ENCODE measurements at places on chromosomes 16 and 17.
A peak's percentile ranks its signal among the peaks of the same experiment; 100 is the strongest.

DNA sequence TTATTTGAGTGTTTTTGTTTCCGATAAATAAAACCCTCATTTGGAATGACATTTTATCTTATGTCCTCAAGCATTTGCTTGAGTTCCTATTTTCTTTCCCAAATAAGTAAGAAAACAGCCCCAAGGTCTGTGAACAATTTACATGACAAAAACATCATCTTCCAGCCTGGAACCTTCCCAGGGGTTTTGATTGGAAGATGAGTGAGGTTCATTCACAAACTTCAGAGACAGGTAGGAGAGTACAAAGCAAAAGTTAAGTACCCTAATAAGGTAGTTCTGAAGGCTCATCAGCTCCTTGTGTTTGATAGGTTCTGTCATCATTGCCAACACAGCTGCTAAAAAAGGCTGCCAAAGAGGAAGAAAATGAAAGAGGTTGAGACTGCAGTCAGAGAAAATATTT is 772.8 kb downstream of the CDH8 start:
- DNase-seq, result no peak

DNA sequence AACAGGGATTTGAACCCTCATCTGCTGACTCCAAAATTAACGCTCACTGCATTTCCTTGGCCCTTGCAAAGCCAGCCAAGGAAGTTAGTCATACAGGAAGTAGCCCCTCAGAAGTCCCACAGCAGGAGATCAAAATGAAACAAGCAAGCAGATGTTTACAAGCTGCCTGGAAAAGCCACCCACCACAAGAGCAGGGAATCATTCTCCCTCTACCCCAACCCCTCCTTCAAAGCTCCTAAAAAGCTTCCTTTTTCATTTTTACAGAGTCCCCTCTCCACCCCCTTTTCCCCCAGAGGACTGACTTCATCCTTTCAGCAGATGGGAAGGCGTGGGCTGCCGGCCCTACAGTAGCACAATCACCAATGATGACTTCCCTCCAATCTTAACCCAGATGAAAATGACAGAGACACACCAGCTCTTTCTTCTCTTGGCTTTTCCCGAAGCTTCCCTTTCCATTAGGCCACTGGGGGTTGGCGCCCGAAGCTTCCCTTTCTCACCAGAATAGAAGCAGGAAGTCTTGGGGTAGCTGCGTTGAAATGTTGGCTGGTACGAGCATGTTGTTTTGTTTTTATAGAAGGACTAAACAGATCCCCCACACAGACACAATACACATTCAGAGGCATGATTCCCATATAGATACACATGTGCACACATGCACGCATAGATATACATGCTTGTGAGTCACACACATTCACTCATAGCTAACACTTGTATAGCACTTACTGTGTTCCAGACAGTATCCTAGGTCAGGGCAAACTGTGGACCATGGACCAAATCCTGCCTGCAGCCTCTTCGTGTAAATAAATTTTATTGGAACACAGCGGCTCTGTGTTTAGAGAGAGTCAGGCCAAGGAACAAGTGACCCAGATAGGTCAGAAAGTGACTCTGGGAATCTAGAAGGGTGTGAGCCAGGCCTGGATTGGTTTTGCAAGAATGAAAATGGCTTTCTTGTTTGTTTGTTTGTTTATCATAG is 17.4 kb downstream of the ITPRIPL2 start:
- DNase-seq, result no peak

DNA sequence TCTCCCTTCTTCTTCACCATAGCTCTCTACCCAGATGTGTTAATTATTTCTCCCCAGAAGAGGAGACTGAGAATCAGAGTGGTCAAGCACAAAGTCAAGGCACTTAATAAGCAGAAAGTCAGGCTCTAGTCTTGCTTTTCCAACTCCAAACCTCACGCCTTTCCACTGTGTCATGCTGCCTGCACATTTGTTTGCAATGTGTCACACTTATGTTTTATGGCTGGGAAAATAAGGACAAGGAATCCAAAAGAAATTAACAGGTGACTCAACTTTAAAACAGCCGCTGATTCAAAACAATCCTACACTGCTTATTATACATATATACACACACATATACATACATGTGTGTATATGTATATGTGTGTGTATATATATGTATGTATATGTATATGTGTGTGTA is 255.7 kb upstream of the DYNLRB2 start:
- no peak for DNase-seq

DNA sequence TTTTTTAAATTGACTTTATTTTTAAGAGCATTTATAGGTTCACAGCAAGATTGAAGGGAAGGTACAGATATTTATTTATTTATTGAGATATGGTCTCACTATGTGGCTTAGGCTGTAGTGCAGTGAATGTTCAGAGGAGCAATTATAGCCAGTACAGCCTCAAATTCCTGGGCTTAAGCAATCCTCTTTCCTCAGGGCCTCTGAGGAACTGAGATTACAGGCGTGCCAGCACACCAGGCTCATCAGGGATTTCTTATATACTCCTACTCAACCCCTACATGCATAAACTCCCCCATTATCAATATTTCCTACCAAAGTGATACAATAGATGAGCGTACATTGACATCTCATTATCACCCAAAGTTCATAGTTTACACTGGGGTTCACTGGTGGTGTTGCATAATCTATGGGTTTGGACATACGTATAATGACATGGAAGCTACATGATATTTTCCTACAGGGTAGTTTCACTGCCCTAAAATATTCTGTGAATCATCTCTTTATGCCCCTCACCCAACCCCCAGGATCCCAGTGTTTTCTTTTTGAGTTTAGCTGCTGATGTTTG is 33.5 kb downstream of the HS3ST3B1 start:
- DNase-seq, result no peak

DNA sequence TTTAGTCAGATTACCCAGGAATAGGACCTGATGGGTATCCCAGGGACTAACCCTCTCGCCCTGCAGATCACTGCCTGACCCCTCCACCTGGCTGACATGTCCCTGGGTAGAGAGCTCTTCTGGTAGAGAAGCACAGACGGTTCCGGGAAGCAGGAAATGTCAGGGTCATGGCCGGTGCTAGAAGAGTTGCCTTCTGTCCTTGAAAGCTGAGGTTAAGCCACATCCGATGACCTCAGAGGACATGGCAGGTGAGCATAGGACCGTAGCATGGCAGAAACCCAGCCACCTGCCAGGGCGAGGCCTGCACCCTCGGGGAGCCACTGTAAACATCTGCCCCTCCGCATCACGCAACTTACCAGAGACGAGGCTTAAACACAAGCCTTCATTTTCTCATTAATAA is 483.7 kb downstream of the SOX9 start:
- no peak for DNase-seq

DNA sequence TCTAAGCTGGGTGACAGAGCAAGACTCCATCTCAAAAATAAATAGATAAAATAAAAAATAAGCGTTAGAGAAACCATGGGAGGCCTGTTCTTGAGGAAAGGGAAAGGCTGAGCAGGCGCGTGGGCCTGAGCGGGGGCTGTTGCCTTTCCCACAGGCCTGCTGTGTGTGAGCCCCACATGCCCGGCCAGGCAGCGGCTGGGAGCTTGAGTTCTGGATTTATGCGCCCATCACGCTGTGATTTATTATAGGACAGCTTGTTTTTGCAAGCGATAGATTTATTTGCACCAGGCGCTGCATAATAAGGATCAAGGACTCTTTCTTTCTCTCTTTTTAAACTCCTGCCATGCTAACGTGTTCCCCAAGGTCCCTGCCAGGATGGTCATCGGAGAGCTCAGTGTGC is 14.8 kb upstream of the WFDC1 start:
- DNase-seq, result no peak

DNA sequence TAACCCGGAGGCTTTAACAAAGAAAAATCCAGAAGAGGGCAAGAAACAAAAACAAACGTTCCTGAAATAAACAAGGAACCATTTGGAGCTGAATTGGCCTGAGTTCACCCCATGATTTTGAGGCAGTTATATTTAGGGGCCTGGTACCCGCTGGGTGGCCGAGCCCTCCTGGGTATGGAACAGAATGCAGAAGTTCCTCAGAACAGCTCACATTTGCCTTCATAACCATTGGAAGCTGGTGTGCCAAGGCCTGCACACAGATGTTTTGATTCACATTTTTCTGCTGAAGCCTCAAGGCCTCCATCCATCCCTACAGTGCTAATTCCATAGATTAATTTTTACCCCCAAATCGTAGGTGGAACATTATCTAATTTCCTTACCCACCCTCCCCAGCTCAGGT is 3.3 kb upstream of the ZFHX3 start:
- no peak for DNase-seq

DNA sequence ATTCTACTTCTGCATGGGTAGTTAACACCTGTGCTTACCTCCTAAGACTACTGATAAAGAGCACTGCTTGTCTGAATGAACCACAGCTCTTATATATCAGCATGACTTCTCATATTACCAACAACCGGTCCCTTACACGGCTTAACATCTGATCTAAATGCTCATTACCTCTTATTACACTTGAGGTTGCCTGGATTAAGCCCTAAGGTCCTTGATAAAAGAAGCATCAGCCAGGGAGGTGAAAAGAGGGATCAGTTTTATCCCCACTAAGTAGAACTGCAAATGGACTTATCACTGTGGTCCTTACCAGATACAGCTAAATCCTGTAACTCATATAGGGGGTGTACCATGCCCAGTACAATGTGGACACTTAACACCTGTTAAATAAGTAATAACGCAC is 8.2 kb upstream of the RSKR start:
- no peak for DNase-seq

DNA sequence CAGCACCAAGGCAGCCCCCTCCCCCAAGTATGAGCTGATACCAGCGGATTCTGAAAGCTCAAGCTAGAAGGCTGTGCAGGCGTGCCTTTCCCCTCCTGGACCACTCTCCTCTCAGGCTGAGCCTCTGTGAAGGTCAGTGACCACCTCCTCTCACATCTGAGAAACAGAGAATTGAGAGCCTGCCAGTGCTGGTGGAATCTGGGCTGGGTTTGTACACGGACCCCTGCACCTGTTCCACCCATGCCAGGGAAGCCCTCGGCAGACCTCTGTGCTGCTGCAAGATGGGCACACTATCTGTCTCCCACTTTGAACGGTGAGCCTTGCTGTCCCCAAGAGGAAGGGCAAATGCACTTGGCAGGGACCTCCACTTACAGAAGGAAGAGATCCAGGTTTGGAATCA is 54.7 kb upstream of the SDK2 start:
- no peak for DNase-seq

- DNase-seq, result no peak
These were observed 182.7 kb downstream of the TMEM132E start for GRCh38 chr17:34762078-34762477.

- DNase-seq, result no peak
These were observed 5.8 kb downstream of the CCL2 start for GRCh38 chr17:34260861-34261260.

DNA sequence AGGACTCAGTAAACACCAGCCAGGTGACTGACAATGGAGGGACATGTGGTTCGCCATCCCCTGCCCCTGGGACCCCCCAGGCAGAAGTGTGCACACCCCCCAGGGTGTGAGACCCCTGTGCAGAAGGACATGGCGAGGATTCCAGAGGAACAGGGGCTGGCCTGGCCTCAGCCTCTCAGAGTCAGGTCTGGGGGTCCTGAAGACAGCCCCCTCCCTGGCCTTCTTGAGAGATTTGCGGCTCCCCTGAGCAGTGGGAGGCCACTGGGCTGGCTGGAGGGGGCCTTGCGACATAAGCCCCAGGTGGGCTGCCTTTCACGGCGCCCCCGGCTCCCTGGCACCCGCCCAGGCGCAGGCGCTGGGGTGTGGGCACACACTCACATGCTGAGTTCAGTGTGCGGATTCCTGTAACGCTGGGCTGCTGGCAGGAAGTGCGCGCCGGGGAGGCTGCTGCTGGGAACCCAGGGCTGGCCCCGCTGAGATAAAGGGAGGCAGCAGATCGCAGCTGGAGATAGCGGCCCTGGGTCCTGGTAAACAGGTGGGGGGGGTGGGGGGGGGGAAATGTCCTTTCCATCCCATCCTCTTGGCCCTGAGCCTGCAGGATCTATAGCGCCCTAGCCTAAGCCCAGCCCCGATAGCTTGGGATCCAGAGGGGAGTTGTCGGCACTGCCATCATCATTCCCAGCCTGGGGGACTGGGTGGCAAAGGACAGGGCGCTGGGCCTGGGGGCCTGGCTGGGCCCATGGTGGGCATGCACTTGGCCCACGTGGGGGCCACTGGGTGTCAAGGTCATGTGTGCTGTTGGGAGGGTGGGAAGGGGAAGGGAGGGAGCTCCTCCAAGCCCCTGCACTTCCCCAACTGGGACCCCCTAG is 27.1 kb downstream of the TMEM235 start:
- no peak for DNase-seq

DNA sequence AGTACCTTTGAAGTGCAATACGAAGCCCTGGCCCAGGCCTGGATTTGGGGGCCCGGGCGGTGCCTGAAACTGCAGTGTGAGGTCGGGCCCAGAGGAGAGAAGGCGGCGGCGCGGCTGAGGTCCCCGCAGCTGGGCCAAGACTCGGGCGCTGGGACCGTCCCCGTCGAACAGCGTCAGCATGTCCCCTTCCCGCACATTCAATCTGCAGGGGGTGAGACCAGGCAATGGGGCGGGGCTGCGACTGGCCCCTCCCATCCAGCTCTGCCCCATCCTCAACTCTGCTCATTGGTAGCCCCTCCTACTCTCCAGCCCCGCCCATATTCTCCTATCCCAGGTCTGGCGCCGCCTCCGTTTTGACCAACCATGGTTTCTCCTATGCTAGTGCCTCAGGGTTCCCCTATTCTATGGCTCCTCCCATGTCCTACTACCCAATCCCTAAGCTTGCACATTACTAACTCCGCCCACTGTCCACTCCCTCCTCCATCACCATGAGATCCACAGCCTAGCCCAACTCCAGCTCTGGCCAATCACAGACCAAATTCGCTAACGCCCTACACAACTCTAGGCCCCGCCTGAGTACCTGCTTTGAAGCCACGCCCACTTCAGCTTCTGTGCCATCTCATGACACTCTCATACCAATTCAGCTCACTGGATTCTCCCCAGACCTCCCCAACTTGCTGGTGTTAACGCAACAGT is 14.4 kb upstream of the CDIPT start:
- DNase-seq, result peak; percentile 94

DNA sequence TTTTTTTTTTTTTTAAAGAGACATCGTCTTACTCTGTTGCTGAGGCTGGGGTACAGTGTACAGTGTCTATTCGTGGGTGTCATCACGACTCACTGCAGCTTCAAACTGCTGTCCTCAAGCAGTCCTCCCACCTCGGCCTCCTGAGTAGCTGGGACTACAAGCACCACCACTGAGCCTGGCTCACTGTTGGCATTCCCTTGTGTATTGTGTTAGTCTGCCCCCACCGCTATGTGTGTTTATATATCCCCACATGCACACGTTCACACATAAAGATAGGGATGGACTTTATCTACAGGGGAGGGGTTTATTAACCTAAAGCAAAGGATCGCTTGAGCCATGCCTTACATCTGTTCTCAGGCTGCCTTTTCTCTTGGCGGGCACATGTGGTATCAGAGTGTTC is 63.8 kb downstream of the SEC14L1 start:
- DNase-seq, result no peak

DNA sequence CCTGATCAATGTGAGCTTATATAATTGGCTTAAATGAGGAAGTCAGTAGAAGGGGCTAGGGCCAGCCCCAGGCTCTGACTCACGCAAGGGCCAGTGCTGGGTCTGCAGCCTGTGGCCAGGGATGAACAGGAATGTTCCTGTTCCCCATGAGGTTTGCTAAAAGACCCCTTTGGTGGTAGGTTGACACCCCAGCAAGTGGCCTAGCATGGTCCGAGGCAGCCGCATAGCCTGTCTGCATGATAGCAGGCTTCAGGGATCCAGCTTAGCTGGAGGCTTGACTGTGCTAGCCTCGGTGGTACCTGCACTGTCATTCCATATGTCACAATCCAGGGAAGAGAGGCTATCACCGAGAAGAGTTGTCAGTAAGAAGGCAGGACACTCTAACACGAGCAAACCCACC is 23.5 kb downstream of the TRIM25 start:
- no peak for DNase-seq
